ENCODE measurements at places on chromosomes 4 and X.

DNA sequence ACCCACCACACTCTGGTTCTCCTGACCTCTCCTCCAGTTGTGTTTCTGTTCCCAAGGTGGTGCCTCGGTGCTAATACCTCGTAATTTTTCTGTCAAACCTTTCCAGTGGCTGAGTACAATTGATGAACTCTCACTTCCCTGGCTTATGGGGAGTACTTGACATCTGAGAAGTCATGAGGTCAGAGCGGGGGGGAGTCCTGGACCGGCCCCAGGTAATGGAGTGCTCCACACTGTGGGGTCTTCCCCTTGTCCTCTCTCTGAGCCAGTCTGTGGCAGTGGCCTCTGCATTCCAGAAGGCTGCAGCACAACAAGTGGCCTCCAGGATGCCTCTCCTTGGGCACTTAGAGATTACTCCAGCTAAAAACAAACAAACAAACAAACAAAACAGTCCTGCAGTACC, 122.5 kb upstream of the TRIM2 start:
- no peak for DNase-seq

GRCh38 chr4:184401397-184402171, 72.8 kb downstream of the IRF2 start:
- no peak for DNase-seq

DNA sequence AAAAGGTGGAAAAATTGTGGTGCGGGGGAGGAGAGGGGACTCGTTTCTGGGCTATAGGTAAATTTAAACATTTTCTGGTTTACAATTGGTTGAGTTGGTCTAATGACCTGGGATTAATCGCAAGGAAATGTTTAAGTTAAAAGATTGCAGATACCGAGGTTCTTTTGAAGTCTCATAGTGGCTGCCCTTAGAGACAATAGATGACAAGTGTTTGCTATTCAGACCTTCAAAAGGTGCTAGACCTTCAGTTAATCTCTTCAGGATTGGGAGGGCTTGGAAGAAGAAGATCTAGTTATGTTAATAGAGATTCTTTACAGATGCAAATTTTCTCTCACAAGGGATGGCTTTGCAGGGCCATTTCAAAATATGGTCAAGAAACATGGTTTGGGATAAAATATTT, 2286.1 kb upstream of the AGA start:
- DNase-seq = no peak

DNA sequence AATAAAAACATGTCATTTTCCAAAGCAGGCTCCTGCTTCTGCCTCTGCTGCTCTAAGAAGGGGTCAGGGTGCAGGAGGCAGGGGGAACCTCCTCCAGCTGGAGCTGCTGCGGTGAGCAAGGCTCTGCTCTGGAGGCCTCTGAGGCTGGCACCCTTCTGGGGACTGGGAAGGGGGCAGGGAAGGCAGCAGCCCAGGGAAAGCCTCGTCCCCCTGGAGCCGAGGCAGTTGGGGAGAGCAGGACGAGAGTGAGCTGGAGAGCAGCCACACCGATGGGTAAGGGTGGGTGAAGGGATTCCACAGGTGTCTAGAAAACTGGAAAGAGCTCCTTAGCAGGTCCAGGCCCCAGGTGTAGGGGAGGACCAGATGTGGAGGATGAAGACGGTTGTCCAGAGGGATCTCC, 2.0 kb upstream of the CTAG2 start:
- no peak for DNase-seq

GRCh38 chr4:101556842-101557241, 209.5 kb upstream of the PPP3CA start:
- DNase-seq = no peak

Measured in cortex of kidney (tissue), 1 donor.